Brain microvascular endothelial cell (primary cell): ENCODE measurements at places on chromosomes 16 and 17.
A peak's percentile ranks its signal among the peaks of the same experiment; 100 is the strongest.

DNA sequence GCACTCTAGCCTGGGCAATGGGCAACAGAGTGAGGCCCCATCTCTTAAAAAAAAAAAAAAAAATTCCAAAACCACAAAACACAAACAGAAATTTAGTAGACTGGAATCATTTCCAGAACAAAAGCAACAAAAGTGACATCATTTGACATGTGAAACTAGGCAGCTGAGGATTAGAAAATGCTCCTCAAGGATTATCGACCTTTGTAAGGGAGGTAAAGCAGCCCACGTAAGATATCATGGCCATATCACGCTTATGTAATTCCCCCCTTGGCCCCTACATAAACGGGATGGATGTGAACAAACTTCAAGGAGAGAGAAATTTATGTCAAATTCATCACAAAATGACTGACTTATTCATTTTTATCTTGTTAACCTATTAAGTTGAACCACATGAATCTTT is 83.3 kb downstream of the WDR59 start:
- no peak for DNase-seq

- no peak for DNase-seq
These were observed 186.4 kb upstream of the CHMP6 start for GRCh38 chr17:80805032-80805751.

- no peak for DNase-seq
These were observed 6.1 kb upstream of the TSPOAP1 start for GRCh38 chr17:58334661-58335060.

DNA sequence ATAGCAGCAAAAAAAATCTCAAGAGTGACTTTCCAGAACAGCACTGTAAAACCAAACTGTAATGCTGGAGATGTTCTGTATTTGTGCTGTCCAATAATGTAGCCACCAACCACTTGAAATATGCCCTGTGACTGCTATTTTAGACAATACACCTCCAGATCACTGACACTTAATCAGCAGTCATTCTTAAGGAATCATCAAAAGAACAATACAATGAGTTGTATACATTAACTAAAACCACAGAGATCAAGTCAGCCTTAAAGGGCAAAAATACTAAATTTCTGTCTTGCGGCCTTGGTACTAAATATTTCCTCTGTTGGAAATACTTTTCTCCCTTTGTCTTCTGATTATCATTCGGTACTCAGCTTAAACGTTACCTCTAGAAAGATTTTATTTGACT is 33.6 kb upstream of the ANKFY1 start:
- DNase-seq = no peak

GRCh38 chr17:42629411-42630009 is 20.0 kb downstream of the TUBG1 start:
- DNase-seq = no peak

- no peak for DNase-seq
These were observed 7.0 kb upstream of the IL17C start for GRCh38 chr16:88631384-88631783.

GRCh38 chr17:78600181-78600721 is 23.1 kb upstream of the DNAH17 start:
- DNase-seq = no peak

GRCh38 chr17:80890196-80890920 is 101.3 kb upstream of the CHMP6 start:
- DNase-seq = no peak

GRCh38 chr16:66161942-66162341 is 204.5 kb upstream of the CDH5 start:
- DNase-seq = no peak

GRCh38 chr16:27390151-27390550 is 11.8 kb upstream of the IL21R start:
- DNase-seq = no peak

- DNase-seq = no peak
These were observed 2.0 kb downstream of the GPT2 start for GRCh38 chr16:46885960-46886763.

DNA sequence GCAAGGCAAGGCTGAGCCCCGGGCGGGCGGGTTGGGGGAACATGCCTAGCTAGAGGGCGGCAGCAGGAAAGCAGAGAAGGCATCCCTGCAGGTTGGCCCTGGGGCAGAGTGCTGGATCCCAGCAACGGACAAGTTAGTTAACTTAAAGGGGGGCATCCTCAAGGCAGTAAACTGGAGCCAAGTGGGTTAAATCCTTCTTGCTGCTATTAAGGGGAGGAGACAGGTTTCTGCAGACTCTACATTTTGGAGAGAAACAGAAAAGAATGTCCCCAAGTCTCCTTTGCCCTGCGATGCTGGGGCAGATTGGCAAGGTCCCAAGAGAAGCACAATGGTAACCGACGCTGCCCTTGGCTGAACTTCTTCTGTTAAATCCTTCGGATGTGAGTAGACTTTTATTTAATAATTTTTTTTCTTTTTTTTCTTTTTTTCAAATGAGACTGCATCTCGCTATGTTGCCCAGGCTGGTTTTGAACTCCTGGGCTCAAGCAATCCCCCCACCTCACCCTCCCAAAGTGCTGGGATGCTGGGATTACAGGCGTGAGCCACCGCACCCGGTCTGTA is 14.0 kb downstream of the ATP5PD start:
- DNase-seq = peak; percentile 16

- DNase-seq = no peak
These were observed 36.3 kb downstream of the TMEM114 start for GRCh38 chr16:8554022-8554421.

GRCh38 chr17:82384051-82384729 is 12.6 kb downstream of the UTS2R start:
- DNase-seq = no peak

DNA sequence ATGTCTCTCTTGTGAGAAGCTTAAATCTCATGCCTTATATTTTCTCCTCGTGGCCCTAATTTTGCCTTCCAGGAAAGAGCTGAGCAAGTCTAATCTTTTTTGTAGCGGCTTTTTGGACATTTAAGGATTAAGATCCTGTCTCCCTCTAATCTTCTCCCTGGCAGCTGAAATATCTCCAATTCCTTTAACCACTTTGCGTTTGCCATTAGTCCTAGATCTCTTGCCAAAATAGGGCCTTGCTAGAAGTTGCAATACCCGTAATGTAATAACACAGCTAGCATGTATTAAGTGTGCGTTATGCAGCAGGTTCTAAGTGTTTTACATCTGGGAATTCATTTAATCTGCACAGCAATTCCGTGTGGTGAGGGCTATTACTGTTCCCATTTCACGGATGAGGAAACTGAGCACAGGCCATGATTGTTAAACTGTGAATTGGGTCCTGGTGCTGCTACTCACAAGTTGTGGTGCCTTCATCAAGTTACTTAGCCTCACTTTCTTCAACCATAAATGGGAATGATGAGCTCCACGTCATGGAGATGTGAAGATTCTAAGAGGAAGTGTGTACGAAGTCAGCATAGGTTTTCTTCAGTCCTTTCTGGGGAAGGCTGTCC is 198.9 kb upstream of the ASIC2 start:
- no peak for DNase-seq

GRCh38 chr17:42708588-42708987 is 26.3 kb downstream of the CNTNAP1 start:
- no peak for DNase-seq

GRCh38 chr16:85256190-85256739 is 144.0 kb upstream of the CIBAR2 start:
- no peak for DNase-seq

GRCh38 chr16:62036101-62036801 is at the start of gene CDH8:
TSS of gene CDH8 (minus strand) at chr16:62036438. CDS start at chr16:62021403, 15,035 bp downstream.
- DNase-seq = peak; percentile 36

GRCh38 chr17:2188971-2189630 is 114.5 kb downstream of the SMG6 start:
- no peak for DNase-seq

- DNase-seq = no peak
These were observed 16.8 kb downstream of the UTS2R start for GRCh38 chr17:82388223-82388921.

GRCh38 chr16:53789137-53789536 is 85.2 kb downstream of the FTO start:
- peak; percentile 66 for DNase-seq

GRCh38 chr17:72373910-72374741 is 253.3 kb downstream of the SOX9 start:
- no peak for DNase-seq

GRCh38 chr17:32503251-32504165 is 16.7 kb downstream of the CDK5R1 start:
- DNase-seq = no peak

DNA sequence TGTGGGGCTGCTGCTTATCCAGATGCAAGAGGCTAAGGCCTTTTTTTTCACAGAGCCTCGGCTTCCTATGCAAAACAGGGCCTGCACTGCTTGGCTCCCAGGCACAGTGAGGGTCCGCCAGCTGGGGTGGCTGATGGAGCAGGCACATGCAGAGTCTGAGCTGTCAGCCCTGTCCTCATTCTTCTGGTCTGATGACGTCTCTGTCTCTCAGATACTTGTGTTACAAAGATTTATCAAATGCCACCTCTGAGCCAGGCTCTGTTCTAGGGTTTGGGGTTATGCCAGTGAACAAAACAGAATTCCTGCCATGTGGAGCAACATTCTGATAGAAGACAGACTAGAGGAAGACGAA is 4.8 kb downstream of the RNF40 start:
- DNase-seq = no peak

GRCh38 chr16:17386229-17386628 is 84.5 kb downstream of the XYLT1 start:
- DNase-seq = no peak

DNA sequence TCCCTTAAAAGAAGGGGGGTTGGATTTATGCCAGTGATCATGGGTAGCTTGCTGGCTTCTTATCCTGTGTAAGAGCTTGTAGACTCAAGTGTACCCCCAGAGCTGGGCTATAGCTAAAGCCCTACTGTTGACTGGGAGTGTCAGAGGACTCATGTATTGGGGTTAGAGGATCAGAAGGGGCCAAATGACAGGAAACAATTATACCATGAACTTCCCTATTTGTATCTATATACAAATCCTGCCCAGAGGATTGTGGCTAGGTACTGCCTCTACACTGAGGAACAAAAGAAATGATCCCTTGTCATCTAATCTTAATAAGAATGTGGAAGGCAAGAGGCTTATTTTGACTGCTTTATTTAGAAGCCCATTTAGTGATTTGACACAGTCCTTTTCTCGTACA is 14.3 kb downstream of the ZP2 start:
- DNase-seq = no peak

DNA sequence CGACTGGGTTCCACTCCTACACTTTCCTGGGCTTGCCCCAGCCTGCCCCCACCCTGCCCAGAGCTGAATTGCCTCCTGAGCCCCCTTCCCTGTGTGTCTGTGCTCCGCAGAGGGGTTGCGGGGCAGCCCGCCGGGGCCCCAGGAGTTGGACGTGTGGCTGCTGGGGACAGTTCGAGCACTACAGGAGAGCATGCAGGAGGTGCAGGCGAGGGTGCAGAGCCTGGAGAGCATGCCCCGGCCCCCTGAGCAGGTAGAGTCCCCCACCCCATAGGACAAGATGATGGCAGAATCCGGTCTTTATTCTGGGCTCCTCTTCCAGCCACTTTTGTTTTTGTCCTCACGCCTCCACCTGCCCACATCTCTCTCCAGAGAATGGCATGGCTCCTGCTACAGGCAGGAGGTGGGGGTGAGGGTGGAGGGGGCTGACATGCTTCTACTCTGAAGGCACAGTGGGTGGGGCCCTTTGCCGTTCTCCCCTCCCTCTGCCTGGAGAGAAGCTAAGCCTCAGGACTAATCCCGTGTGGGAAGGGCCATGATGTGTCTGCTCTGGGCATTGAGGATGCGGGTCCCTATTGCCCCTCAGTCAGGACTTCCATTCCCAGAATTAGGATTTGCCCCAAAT is 3.5 kb downstream of the ACBD4 start:
- no peak for DNase-seq

DNA sequence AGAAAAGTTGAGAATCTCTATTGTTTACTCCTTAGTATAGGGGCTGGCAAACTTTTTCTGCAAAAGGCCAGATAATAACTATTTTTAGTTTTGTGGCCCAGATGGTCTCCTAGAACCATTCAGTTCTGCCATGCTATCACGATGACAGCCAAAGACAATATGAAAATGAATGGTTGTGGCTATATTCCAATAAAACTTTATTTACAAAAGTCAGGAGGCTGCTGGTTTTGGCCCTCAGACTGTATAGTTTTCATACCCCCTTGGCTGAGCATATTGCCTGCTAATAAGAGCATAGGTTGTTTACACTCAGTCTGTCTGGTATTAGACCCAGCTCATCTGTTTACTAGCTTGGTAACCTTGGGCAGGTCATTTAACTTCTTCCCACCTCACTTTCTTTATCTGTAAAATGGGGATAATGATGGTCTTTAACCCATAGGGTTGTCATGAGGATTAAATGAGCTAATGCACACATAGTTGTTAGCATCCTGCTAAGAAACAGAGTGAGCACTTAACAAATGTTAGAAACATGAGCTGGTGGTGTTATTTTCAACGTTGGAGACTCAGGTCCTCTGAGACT is 156.3 kb downstream of the MSI2 start:
- no peak for DNase-seq

GRCh38 chr17:10513299-10514067 is 4.9 kb downstream of the MYH1 start:
- no peak for DNase-seq

GRCh38 chr16:27052007-27052406 is 14.7 kb upstream of the C16orf82 start:
- no peak for DNase-seq

DNA sequence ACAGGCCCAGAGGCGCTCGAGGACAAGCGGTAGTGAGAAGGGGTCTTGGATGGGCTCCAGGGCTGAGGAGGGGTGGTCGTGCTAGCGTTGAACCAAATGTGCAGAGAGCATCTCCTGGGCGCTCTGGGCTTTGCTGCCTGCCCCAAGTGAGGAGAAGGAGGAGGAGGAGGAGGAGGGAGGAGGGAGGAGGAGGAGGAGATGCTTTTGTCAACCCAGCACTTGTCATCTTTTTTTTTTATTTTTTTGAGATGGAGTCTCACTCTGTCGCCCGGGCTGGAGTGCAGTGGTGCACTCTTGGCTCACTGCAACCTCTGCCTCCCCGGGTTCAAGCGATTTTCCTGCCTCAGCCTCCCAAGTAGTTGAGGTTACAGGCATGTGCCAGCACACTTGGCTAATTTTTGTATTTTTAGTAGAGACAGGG is 59.8 kb downstream of the PGS1 start:
- DNase-seq = no peak

DNA sequence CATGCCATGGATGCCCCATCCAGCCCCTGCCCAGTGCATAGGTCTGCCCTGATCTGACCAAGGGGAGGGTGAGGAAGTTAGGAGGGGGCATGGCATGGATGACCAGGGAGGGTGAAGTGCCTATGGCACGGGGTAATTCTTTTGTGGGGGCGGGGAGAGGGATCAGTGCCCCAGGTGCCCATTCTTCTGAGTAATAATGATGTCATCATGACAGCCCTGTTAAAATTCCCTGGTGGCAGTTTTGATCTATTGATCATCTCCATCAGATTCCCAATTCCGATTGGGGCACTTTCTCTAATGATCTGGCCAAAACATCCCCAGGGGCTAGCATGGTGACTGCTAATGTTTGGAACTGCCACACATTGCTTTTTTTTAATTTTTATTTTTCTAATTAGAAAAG is 392.2 kb downstream of the UTP18 start:
- DNase-seq = no peak
